ENCODE measurements at places on chromosomes 11 and 22.

- no peak for DNase-seq
Measured at GRCh38 chr11:100908746-100909145, 220.9 kb downstream of the PGR start.

DNA sequence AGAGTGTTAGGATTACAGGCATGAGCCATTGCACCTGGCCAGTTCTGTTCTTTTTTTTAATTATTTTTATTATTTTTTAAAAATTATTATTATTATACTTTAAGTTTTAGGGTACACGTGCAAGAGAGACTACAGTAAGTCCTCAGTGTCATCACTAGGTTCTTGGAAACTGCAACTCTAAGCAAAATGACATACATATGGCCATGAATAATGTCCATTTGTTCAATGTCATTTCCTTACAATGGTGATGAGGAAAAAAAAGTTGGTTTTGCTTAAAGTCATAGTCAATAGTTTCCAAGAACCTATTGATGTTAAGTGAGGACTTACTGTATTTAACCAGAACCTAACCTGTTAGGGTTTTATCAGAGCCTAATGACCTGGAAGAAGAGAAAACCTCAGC lies 29.4 kb upstream of the TOP3B start:
- no peak for DNase-seq

- DNase-seq = no peak
Measured at GRCh38 chr11:64039012-64039665, 3.4 kb downstream of the FLRT1 start.

GRCh38 chr11:119589001-119589400 lies 140.0 kb downstream of the NECTIN1 start:
- no peak for DNase-seq

GRCh38 chr11:62902932-62903331 lies 18.2 kb downstream of the CHRM1 start:
- no peak for DNase-seq

- DNase-seq = no peak
Measured at GRCh38 chr11:20060181-20060580, 100.1 kb downstream of the DBX1 start.

DNA sequence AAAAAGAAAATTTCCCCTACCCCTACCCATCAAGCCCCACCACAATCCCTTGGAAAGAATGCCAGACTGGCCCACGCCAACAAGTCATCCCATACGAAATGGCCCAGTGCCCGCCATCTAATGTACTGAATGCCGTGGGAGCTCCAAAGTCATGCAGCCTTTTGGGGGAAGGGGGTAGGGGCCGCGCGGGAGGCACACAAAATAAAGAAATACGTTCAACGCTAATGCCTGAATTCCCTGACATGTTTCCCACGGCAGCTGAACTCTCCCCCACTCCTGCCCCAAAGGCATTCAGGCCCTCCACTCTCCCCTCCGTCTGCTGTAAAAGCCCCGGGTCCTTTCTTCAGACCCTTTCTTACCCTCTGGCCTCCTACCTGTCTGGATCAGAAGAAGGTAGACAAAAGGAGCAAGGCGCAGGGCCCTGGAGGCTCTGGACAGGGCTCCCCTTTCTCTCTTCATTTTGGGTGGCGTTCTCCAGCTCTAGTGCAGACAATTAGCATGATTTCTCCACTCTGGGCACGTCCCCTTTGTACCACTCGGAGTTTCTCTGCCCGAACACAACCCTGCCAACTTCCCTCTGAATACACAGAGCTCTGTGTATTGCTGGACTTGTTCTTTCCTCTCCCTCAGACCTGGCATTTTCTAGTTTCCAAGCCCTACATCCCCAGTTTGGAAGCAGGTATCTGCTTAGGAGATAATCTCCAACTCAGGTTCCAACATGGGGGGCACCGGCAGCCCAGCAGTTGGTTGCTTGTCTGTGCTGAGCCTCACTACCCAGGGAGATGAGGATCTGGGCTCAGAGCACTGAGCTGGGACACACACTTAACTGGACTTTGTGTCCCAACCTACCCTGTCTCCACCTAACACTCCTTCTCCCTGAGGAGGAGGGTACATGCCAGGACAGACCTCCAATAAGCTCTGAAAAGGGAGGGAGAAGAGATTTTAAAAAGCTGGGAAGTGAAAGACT lies at the start of gene HEPACAM:
Gene HEPACAM (minus strand): TSS at position 500 of the 967 bp plus-strand sequence. CDS start 41 bp downstream, at position 459.
- no peak for DNase-seq

- DNase-seq = no peak
Measured at GRCh38 chr11:100680070-100680469, 7.0 kb upstream of the ARHGAP42 start.

DNA sequence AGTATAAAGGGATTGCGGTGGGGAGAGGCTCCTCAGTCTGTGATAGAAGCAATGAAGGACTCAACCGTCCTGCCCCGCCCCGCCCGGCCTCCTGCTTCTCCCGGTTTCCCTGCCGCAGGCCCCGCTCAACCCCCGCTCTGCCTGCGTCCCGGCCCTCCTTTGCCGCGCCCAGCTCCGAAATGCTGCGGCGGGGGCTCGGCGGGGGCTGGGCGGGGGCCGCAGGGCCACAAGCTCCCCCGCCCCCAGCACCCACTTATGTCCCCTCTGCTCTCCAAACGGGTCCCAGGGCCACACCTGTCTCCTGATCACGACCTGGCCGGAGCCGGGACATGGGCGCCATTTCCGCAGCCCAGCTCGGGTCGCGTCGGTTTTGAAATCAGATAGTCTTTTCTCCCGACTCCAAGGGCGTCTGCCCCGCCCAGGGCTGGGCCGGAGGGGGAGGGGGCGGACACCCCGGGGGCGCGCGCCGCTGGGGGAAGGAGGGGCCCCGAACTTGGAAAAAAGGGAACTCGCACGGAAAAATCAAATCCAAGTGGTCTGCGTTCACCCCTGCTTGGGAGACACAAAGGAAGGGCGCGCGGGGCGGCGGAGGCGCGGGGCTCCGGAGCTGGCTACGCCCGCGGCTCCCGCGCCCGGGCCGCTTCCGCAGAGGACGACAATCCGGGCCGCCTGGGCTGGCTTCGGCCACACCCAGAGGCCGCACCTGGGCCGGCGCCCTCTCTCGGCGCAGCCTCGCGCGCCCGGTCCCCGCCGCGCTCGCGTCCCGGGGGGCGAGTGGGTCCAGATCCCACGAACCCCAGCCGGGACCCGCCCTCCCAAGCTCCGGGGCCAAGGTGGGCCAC lies 70.6 kb upstream of the EP300 start:
- peak; percentile 48 for DNase-seq

- DNase-seq = no peak
Measured at GRCh38 chr22:28894334-28894733, 11.0 kb downstream of the ZNRF3 start.

- DNase-seq = no peak
Measured at GRCh38 chr11:114847306-114847975, 169.1 kb downstream of the NXPE2 start.

GRCh38 chr11:115199481-115200069 lies 304.6 kb downstream of the CADM1 start:
- DNase-seq = no peak

DNA sequence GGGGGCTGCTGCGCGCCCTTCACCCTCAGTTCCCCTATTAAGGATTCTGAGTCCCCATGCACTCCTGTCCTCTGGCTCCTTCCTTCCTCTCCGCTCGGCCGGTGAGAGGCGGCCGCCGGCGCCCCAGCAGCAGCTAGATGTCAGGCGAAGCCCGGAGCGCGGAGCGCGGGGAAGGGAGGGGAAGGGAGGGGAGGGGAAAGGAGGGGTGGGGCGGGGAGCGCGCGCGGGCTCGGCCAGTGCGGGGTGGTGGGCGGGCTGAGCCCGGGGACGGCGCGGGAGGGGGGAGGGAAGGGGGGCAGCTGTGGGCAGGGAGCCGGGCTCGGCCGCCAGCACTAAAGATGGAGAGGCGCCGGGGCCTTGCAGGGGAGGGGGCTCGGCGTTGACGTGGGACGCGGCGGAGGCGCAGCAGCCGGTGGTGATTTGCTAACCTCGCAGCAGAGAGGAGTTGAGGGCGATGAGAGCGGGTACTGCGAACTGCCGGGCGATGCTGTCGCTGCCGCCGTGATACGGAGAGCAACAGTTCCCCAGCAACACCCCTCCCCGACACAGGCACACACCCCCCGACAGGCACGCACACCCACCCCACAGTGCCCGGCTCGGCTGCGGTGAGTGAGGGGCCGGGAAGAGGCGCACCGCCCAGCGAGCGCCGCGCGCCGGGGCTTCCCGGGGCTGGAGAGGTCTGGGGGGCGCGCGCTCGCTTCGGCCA lies at the start of gene ZBTB16:
Gene ZBTB16 (plus strand): TSS at position 434 of the 706 bp plus-strand sequence. CDS start 3,590 bp downstream, outside the sequence.
- peak; percentile 22 for DNase-seq

DNA sequence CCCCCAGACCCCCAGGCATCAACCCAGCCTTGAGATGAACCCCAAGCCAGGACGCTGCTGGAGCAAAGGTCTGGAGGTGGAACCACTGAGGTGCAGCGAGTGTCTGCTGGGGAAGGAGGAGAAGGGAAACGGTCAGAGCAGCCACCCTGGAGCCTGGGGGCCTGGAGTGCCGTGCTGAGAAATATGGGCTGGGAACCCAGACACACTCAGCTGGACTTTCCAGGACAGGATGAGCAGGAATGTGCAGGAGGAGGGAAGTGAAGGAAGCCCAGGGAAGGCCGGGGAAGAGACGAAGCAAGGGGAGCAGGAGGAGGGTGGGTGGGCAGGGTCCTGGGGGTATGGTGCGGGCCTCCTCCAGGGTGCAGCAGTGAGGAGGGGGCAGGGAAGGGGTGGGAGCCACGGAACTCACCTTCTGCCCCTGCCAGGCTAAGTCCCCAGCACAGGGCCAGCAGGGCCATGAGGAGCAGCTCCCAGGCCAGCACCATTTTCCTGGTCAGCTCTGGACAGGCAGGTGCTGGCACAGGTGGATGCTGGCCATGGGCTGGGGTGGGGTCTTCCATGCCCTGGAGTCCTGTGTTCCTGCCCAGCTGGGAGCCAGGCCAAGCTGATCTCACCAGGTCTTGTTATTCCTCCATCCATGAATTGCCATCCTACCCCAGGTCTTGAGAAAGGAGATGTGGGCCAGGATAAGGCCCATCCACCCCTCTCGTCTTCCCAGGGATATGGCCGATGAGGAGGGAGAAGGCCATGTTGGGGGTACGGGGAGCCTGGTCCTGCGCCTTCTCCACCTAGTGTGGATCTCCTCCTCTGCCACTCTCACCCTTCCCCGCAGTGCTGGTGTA lies 40.0 kb downstream of the CSF2RB start:
- DNase-seq = no peak

Data from stimulated activated CD4-positive, alpha-beta T cell treated with anti-CD3 and anti-CD28 coated beads, Interleukin-12 subunit alpha, Interleukin-12 subunit beta, amount 100 ng/mL, for 24 hours (primary cell).